ENCODE measurements at places on chromosomes 6 and 20.

GRCh38 chr6:25536781-25537180 is 115.2 kb upstream of the SCGN start:
- no peak for DNase-seq

GRCh38 chr6:138550346-138550767 is 51.1 kb upstream of the NHSL1 start:
- DNase-seq, result no peak

DNA sequence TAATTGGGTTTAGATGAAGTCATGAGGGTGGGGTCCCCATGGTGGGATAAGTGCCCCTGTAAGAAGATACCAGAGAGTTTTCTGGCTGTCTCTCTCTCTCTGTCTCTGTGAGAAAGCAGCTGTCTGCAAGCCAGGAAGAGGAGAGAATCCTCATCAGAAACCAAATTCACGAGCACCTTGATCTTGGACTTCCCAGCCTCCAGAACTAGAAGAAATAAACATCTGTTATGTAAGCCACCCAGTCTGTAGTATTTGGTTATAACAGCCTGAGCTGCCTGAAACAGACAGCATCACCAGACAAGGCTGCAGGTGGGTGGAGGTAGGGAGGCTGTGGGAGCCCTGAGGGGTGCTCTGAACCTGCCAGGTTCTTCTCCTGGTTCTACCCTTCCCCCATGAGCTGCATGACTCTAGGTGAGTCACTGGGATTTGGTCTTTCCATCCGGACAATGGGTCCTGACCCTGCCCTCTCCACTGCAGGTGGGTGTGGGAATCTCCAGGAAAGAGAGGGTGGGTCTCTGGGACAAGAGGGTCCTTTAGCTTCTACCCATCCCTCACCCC is 34.3 kb upstream of the VEGFA start:
- DNase-seq, result no peak

DNA sequence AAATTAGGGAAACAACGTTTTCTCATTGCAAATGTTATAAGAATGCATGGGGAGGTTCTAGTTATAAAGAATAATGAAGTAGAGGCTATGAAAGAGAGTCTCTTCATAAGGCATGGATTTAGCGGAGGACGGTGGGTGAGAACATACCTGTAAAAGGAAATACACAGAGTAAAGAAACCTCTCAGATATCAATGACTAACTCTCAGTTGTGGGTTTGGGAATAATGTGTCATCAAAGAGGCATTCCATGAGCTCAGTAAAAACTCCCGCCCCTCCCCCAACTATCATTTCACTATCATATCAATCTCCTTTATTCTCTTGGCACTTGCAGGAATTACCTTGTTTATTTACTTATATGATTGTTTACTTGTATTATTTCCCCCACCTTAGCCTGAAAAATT is 695.4 kb downstream of the PTPRT start:
- DNase-seq, result no peak

DNA sequence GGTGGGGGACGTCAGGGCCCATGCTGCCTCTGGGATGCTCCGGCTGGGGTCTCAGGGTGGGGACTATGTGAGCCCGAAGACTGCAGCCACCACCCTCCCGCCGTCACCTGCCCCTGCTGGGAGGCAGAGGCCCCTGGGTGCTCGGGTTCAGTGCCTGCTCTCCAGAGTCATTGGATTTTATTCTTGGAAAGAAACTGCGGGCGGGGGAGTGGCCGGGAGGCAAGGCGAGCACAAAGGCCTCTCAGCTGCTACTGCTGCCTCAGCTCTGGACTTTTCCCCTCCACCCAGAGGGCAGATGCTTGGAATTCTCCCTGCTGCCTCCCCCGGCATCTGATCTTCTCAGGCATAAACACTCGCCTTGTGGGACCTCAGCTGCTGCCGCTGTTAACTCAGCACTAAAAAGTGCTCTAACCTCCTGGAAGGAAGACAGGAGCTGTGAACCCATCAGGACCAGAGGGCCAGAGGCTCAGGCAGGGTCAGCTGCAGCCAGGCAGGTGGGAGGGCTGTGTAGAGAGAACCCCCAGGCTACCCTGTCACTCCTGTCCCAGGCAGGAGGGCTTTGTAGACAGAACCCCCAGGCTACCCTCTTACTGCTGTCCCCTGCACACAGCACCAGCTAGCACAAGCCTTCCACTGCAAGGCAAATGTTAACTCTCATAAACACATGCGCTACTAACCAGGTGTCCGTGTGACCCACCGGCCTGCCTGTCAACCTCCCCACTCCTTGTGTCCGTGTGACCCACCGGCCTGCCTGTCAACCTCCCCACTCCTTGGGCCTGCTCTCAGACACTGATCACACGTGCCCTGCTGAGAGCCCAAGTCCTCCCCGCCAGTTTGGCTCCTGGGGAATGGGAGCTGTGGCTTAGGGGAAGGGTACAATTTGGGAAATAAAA is 9.4 kb upstream of the FRMD1 start:
- DNase-seq, result no peak

DNA sequence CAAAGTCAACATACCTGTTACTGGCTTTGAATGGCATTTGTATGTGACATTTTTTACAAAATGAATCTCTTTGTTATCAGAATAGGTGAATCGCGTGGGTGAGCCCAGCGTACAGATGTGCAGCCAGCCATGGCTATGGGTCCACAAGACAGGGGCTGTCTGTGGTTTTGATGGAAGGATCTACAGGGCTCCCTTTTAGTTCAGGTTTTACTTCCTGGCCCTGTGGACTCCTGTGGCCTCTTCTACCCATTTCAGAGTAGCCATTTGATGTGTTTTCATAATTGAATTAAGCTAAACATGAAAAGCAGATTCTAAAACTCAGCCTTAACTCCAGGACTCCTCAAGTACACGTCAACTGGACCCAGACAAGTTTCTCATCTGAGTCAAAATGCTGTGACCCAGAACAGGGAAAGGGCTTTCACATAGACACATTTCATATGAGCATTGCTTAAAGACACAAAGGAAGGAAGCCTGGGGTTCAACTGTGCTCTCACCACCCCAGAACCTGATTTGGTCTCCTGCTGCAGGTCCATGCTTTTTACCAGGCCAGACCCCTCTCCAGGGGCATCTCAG is 105.3 kb upstream of the NAA20 start:
- no peak for DNase-seq

- no peak for DNase-seq
Observed at GRCh38 chr6:134896910-134897309, 53.0 kb downstream of the ALDH8A1 start.

DNA sequence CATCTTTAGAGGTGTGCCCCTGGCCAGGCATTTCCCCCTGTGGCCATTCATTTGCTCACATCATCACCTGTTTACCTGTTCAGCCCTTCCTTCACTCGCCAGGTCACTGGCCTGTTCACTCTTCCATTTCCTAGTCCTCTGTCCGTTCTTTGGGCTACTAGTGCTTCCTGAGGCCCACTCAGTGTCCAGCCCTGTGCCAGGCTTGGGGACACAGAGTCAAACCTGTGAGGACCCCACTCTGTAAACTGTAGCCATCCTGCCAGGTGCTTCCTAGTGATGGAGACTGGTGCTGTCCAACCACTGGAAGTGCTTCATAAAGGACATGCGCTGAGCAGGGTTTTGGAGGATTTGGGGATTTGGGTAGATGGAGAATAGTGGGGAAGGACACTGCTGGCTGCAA is 3.5 kb downstream of the DLGAP4 start:
- no peak for DNase-seq

- DNase-seq, result no peak
Observed at GRCh38 chr20:24977336-24977735, 15.2 kb downstream of the APMAP start.

- DNase-seq, result no peak
Observed at GRCh38 chr6:125117818-125118217, 35.8 kb upstream of the TPD52L1 start.

DNA sequence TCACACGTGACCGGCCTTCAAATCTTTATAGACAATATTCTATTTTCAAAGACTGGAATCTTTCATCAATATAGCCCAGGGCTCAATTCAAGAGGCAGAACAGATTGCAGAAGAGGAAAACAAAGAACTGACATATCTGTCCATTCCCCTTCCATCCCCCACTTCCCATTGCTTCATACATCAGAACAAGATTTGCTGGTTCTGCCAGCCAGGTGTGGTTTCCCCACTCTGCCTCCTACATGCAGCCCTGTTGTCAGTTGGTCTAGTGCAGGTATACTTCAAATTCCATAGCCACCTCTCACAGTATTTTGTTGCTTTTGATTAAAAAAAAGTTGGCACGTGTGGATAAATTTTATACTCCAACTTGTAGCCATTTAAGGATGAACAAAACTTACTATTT is 174.9 kb downstream of the CD109 start:
- DNase-seq, result no peak
